ENCODE measurements at places on chromosomes 2 and 18. TPM values are rescaled to one million over a fixed set of nuclear protein-coding genes. Genes with fewer than 3 reads are reported as not detected.

HOXD11 gene
- not detected for total RNA-seq

SLC23A3 gene
- total RNA-seq, result 0.81 TPM

PSMA8 gene
- not detected for total RNA-seq

FAHD2A gene
- 29.6 TPM for total RNA-seq
